ENCODE measurements at places on chromosomes 11 and 22.

GRCh38 chr11:118436639-118437207, 431 bp downstream of the KMT2A start:
- peak; percentile 65 for DNase-seq

DNA sequence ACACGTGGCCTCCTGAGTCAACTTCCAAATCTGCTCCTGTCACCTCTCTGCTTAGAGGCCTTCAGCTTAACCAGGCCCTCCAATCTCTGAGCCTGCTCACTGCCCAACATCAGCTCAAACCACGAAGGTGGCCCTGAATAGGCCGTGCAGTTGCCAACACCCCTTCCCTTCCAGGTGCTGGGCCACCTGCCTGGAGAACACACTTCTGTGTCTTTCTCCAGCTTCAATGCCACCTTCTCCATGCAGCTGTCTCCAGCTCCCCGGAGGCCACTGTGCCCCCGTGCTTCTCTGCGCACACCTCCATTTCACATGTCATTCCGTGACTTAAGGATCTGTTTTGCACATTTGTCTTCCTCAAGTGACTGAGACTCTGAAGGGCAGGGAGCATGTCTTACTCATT, 5.3 kb downstream of the RELA start:
- DNase-seq: no peak

- no peak for DNase-seq
Observed at GRCh38 chr11:118672846-118673245, 6.6 kb downstream of the TREH start.

GRCh38 chr11:46978005-46978491, 41.5 kb downstream of the CSTPP1 start:
- DNase-seq: no peak

GRCh38 chr22:50363166-50363802, 20.2 kb downstream of the PPP6R2 start:
- no peak for DNase-seq

GRCh38 chr22:33921525-33922348, 1.5 kb upstream of the LARGE1 start:
- DNase-seq: peak; percentile 94

- DNase-seq: peak; percentile 55
Observed at GRCh38 chr11:7278314-7278917, 26.7 kb downstream of the SYT9 start.

- no peak for DNase-seq
Observed at GRCh38 chr22:19177164-19178064, 1.1 kb downstream of the SLC25A1 start.

GRCh38 chr11:35098855-35099254, 40.1 kb upstream of the CD44 start:
- DNase-seq: no peak
